ENCODE measurements at places on chromosomes 13 and 19.

GRCh38 chr13:77457966-77458365 lies 77.5 kb upstream of the SCEL start:
- no peak overlapping the region for H3K4me3 ChIP-seq

GRCh38 chr13:91370501-91370900 lies 23.0 kb downstream of the MIR17HG start:
- peaks cover 7% of the 10 kb centered on the region for H3K4me1 ChIP-seq
- H3K27ac ChIP-seq = no peak overlapping the region
- no peak for DNase-seq
- no peaks in the 10 kb centered on the region for H3K27me3 ChIP-seq
- H3K36me3 ChIP-seq = no peaks in the 10 kb centered on the region
- no peak overlapping the region for H3K4me3 ChIP-seq

DNA sequence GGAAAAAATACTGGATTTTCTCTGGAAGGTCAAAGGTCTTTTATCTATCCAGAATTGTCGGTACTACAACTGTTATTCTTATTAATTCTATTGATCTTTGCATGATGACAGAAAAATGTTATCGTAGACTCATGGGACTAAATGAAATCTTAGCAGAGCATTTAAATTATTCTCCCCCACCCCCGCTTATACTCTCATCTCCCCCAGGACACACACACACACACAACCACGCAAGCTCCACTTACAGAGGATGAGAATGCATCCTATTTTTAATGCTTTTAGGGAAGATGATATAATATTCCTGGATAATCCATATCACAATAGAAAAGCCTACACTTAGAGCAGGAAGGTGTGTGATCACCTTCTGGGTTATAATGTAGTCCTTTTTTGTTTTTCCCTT lies 91.9 kb upstream of the STARD13 start:
- no peaks in the 10 kb centered on the region for H3K36me3 ChIP-seq
- no peak overlapping the region for H3K4me3 ChIP-seq
- no peak overlapping the region for H3K27ac ChIP-seq
- H3K4me1 ChIP-seq = no peaks in the 10 kb centered on the region
- H3K27me3 ChIP-seq = no peaks in the 10 kb centered on the region

- no peak for DNase-seq
- no peak overlapping the region for H3K27ac ChIP-seq
- no peaks in the 10 kb centered on the region for H3K36me3 ChIP-seq
- H3K4me1 ChIP-seq = no peaks in the 10 kb centered on the region
- H3K27me3 ChIP-seq = peaks cover 36% of the 10 kb centered on the region
- no peak overlapping the region for H3K4me3 ChIP-seq
Measured at GRCh38 chr13:39374741-39375189, 228.2 kb downstream of the LHFPL6 start.

DNA sequence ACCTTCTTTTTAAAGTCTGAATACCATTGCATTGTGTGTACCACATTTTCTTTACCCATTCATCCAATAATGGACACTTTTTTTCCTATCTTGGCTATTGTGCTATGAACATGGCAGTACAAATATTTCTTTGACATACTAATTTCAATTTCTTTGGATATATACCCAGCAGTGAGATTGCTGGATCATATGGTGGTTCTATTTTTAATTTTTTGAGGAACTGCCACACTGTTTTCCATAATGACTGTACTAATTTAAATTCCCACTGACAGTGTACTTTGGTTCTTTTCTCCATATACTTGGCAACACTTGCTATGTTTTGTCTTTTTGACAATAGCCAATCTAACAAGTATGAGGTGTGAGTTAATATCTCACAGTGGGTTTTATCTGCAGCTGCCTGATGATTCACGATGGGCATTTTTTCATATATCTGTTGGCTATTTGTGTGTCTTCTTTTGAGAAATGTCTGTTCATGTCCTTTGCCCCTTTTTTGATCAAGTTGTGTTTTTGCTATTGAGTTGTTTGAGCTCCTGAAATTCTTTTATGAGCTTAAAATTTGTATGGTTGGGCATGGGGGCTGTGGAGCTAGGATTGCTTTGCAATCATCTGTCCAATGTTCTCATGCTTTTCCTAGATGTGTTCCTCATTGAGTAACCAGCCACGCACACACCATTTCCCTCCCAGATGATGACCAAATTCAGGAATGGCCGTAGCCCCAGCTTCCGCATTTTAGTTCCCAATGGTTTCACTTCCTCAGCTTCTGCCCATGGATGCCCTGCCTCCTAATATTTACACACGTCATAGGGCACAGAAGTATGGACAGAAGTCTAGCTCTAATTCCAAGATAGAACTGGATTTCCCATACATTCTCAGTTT lies 380.0 kb upstream of the SGCG start:
- no peak overlapping the region for H3K27ac ChIP-seq
- H3K27me3 ChIP-seq = no peaks in the 10 kb centered on the region
- no peak for DNase-seq
- H3K4me1 ChIP-seq = no peaks in the 10 kb centered on the region
- no peaks in the 10 kb centered on the region for H3K36me3 ChIP-seq
- no peak overlapping the region for H3K4me3 ChIP-seq
